ENCODE measurements at places on chromosomes 7 and 10. TPM values are rescaled to one million over a fixed set of nuclear protein-coding genes. Genes with fewer than 3 reads are reported as not detected.

Gene NEUROD6
- total RNA-seq = not detected

Gene CYP2W1
- not detected for total RNA-seq

Gene DOCK1
- total RNA-seq = 0.41 TPM

Gene FBH1
- total RNA-seq = 66.0 TPM

Gene SKIDA1
- total RNA-seq = 0.25 TPM

Gene SPDYE2
- total RNA-seq = not detected

Gene ZNF488
- 0.93 TPM for total RNA-seq

Gene RET
- 0.18 TPM for total RNA-seq

Gene CASTOR2
- 3.7 TPM for total RNA-seq

Data from T-helper 2 cell treated with Interferon-gamma antibody and Interleukin-4, amounts not matched to agents 100 ng/mL and 5 ng/mL, for 36 hours (primary cell).